ENCODE measurements at places on chromosomes 1 and 21. TPM values are rescaled to one million over a fixed set of nuclear protein-coding genes. Genes with fewer than 3 reads are reported as not detected.

PHACTR4 gene
- 26.8 TPM for total RNA-seq

PHTF1 gene
- total RNA-seq = 28.0 TPM

SPRR2E gene
- total RNA-seq = not detected

DNASE2B gene
- not detected for total RNA-seq

BNIPL gene
- total RNA-seq = under 0.01 TPM

TCHHL1 gene
- total RNA-seq = not detected
